Muscle of arm (tissue), 14 donors: ENCODE measurements at places on chromosomes 12 and 14. TPM values are rescaled to one million over a fixed set of nuclear protein-coding genes. Genes with fewer than 3 reads are reported as not detected.

BCL11B gene
- polyA plus RNA-seq = 1.1 TPM

DHRS2 gene
- 0.27 TPM for polyA plus RNA-seq

DNA sequence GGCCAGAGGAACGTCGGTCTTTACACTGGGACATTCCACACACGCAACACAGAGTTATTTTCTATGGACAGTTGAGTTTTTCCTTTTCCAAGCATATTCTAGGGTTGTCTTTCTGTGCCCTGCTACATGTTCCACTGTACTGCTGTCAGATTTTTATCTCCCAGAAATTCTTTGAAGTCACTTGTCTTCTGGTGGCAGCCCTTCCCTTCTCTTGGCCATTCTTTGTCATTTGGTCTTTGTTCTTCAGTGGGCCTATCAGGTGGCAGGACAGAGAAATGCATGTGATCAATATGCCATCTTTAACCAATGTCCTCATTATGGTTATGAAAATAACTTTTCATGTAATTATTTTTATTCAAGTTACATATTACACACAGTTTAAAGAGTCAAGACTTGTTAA lies 36.3 kb downstream of the MARK3 start:
- DNase-seq = no peak

- no peak for DNase-seq
These were observed 145.8 kb downstream of the TSPAN9 start for GRCh38 chr12:3222979-3223378.

DNA sequence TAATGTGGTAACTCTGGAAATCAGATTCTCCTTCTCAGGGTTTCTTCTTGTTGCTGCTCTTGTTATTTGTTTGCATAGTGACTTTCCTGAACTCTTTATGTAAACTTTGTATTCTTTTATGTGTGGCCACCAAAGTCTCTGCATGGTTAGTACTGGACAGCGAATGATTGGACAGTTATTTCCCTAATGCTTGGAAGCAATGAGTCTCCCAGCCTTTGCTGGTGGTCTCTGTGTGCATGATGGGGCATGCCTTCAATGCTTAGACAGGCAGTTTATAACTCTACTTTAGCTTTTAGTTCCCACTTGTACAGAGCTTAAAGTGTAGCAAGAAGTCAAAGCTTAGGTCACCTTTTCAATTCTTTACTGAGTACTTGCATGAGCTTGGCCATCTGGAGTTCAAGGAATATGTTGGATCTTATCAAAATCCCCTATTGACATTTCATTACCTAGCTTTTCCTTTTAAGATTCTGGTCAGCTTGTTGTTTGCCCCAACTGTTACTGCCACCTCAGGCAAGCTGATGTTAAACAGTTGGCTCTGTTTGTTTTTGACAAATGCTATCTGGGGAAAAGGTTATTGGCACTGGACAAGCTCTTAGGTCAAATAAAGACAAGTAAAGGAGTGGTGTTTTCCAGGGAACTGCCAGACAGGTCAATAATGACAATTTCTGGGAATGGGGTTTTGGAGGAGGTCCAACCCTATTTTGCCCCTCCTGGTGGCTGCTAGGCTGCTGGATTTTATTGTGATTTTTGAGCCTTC lies 12.3 kb downstream of the CCDC91 start:
- DNase-seq = no peak

DNA sequence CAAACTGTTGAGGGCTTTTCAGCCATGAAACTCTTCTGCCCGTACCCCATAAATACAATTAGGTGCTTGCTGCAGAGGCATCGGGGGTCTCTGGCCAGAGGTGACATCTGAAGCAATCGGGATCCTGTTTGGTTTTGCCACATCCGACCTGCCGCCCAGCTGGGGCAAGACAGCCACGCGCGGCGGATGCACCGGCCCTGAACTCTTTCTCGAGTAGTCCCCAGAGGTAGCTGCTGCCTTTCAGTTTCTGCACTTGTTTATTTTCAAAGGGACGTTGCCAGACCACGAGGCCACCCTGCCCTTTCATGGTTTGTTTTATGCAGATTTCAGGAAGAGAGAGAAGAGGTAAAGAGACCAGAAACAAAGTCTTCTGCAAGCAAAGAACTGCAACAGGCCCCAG lies 10.6 kb upstream of the MLXIP start:
- DNase-seq = no peak

GRCh38 chr14:56659964-56660551 lies 80.5 kb downstream of the TMEM260 start:
- DNase-seq = peak; percentile 15

DNA sequence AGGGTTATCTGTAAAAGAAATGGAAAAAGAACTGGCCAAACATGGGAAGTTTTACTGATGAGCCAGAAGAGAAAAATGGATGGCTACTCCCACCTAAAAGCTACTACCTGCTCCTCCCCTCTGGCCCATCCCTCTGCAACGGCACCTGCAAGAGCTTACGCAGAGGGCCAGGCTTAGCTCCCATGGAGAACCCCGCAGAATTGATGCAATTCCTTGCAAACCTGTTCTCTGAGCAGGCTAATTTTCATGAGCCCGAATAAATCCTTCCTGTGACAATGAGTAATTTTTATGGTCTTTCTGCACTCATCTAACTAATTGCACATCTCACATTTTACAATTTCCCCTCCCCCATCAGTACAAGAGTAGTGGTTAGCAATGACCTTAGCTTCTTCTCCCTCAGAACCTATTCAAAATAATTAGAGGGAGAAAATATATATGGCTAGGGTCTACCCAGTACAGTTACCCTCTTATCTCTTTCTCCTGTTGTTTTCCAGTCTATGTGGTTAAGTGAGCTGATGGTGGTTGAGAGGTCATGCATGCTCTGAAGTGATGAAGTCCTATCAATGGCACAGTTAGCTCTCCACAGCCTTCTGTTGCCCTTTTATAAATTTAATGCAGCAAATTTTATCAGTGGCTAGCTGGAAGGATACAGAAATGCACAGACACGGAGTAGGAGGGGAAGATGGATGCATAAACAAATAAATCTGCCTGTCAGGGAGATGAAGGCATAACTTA lies 67.7 kb upstream of the NTF3 start:
- DNase-seq = no peak

GRCh38 chr12:69471667-69472385 lies 1.6 kb downstream of the FRS2 start:
- no peak for DNase-seq
